ENCODE measurements at places on chromosomes 4 and X.

DNA sequence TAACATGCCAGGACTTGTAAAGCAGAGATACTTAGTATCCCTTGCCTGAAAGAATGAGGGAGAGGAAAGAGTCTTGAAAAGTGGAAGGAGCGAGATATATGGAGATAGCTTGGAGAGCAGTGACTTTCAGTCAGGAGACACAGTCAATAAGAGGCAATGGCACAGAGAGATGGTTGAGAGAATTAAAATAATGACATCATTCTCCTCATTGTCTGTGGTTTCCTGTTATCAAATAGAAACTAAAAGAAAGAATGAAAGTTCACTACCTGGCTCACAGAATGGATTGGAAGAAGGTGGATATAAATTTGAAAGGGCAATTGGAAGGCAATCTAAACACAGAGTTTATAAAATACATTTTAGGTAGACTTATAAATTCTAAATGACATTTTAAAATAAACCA is 760.2 kb upstream of the AADAT start:
- DNase-seq: no peak
- no peaks in the 10 kb centered on the region for H3K27me3 ChIP-seq
- H3K27ac ChIP-seq: no peak overlapping the region

- DNase-seq: no peak
- no peaks in the 10 kb centered on the region for H3K27me3 ChIP-seq
- no peak overlapping the region for H3K27ac ChIP-seq
- H3K4me1 ChIP-seq: no peaks in the 10 kb centered on the region
- H3K4me3 ChIP-seq: no peak overlapping the region
- no peaks in the 10 kb centered on the region for H3K36me3 ChIP-seq
Observed at GRCh38 chr4:24312261-24312913, 272.0 kb downstream of the DHX15 start.

- H3K4me3 ChIP-seq: no peak overlapping the region
- H3K36me3 ChIP-seq: no peaks in the 10 kb centered on the region
- peak; percentile 74 for DNase-seq
- H3K27ac ChIP-seq: no peak overlapping the region
Observed at GRCh38 chr4:129355516-129355915, 259.6 kb downstream of the C4orf33 start.

- H3K4me1 ChIP-seq: no peaks in the 10 kb centered on the region
- H3K36me3 ChIP-seq: no peaks in the 10 kb centered on the region
- no peak for DNase-seq
- H3K27me3 ChIP-seq: no peaks in the 10 kb centered on the region
- no peak overlapping the region for H3K27ac ChIP-seq
- H3K4me3 ChIP-seq: no peak overlapping the region
Observed at GRCh38 chr4:5989236-5990225, 28.7 kb downstream of the C4orf50 start.

DNA sequence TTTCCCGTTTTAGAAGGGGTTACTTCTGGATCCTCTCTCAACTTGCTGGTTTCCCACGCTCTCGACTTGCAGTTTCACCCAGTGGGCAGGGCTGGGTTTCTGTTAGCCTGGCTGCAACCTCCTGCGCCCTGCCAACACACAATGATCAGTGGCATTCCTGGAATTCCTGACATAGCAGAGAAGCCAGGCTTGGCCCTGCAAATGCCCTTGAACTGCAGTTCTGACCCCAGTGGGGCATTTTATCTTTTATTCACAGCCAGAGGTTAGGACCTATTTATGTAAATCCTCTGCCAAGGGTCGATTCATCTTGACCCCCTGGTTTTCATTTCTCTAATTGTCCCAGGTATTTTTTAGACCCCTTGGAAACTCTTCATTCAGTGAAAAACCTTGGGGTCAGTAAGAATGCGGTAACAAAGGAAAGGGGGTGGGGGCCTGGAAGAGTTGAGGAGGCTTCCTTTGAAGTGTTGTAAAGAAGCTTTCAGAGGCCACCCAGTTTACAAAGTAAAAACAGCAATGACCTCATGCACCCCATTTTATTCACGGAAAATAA is 217.6 kb downstream of the ZNF674 start:
- no peaks in the 10 kb centered on the region for H3K27me3 ChIP-seq
- peaks cover 13% of the 10 kb centered on the region for H3K4me1 ChIP-seq
- H3K4me3 ChIP-seq: no peak overlapping the region
- no peaks in the 10 kb centered on the region for H3K36me3 ChIP-seq

DNA sequence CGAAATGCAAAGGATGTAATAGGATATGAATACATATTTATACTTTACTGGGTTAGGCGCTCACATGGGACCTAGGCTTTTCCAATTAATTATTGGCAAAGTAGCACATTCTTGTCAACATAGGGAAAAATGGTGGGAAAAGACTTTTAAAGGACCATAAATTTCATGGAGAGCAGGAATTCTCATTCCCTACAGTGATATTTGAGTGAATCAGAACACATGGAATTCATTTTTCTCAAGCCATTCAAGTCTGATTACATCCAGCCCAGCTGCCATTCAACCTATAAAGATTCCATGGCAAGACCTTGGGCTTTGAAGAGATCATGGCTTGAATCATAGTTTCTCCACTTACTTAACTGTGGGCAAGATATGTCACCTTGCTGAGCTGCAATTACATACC is 150.4 kb downstream of the SOWAHB start:
- H3K4me1 ChIP-seq: no peaks in the 10 kb centered on the region
- H3K4me3 ChIP-seq: no peak overlapping the region
- no peak overlapping the region for H3K27ac ChIP-seq
- no peak for DNase-seq

DNA sequence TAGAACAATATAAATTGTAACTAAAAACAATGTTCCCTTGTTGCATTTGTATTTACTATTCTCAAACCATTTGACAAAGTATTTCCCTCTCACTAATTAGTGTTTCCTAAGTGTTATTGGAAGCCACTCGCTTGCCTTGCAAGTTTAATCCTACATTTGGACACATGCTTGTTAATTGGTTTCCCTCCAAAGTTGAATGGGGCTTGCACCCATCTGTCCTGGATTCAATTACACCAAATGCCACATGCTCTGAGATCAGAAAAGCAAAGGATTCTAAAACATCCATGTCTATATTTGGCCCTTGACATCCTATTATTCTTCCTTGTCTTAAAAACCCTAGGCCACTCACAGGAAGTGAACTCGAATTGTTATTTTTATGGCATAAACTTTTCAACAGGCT is 146.6 kb downstream of the AMELX start:
- H3K27ac ChIP-seq: no peak overlapping the region
- no peak for DNase-seq
- no peak overlapping the region for H3K4me3 ChIP-seq
- no peaks in the 10 kb centered on the region for H3K36me3 ChIP-seq

GRCh38 chr4:79679859-79680258 is 271.8 kb upstream of the GK2 start:
- H3K27ac ChIP-seq: no peak overlapping the region
- no peaks in the 10 kb centered on the region for H3K27me3 ChIP-seq
- no peak for DNase-seq
- no peaks in the 10 kb centered on the region for H3K36me3 ChIP-seq

DNA sequence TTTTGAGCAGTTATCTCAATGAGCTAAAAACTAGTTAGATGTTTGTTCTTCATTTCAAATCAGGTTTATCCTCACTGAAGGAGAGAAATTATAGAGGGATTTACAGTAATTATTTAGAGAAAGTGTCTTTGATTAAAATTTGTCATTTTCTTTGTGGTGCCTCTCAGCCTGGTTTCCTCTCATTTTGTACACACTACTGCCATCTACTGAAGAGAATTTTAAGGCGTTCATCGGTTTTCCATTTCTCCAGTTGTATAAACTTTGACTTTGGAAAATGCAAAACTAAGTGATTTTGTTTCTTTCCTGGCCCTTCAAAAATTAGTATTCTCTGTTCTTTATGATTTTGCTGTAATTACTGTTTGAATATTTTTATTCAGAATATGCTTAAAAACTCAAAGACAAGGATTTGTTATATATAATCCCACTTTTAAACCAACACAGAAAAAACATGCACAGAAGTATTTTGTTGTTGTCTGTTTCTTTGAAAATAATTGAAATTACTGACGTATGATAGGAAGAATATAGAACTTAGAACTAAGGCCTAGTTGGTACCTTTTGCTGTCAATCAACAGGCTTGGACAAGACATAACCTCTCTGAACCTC is 34.4 kb upstream of the ANXA3 start:
- no peak overlapping the region for H3K4me3 ChIP-seq
- H3K27ac ChIP-seq: no peak overlapping the region
- DNase-seq: peak; percentile 32
- no peaks in the 10 kb centered on the region for H3K27me3 ChIP-seq

- H3K36me3 ChIP-seq: no peaks in the 10 kb centered on the region
- no peaks in the 10 kb centered on the region for H3K27me3 ChIP-seq
- H3K4me1 ChIP-seq: no peaks in the 10 kb centered on the region
- H3K27ac ChIP-seq: no peak overlapping the region
- no peak overlapping the region for H3K4me3 ChIP-seq
Observed at GRCh38 chr4:55733932-55734331, 85.7 kb upstream of the EXOC1L start.

DNA sequence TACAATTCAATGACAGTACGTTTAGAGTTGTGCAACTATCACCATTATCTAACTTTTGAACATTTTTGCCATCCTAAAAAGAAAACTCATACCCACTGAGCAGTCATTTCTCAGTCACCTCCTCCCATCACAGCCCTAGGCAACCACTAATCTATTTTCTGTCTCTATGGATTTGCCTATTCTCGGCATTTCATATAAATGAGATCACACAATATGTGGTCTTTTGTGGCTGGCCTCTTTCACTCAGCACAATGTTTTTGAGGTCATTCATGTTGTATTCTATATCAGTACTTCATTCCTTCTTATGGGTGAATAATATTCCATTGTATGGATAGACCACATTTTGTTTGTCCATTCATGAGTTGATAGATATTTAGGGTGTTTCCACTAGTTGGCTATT is 103.0 kb downstream of the PPEF1 start:
- no peaks in the 10 kb centered on the region for H3K4me1 ChIP-seq
- no peaks in the 10 kb centered on the region for H3K27me3 ChIP-seq
- no peak for DNase-seq
- H3K4me3 ChIP-seq: no peak overlapping the region

GRCh38 chr4:126583509-126583908 is 1049.2 kb upstream of the INTU start:
- no peak overlapping the region for H3K4me3 ChIP-seq
- H3K27ac ChIP-seq: no peak overlapping the region
- peak; percentile 20 for DNase-seq
- H3K27me3 ChIP-seq: no peaks in the 10 kb centered on the region
